ENCODE measurements at places on chromosomes 4 and X.

GRCh38 chr4:14193601-14194000 lies 566.1 kb upstream of the BOD1L1 start:
- DNase-seq, result no peak

- no peak for DNase-seq
Observed at GRCh38 chr4:102196221-102196620, 149.1 kb downstream of the SLC39A8 start.

DNA sequence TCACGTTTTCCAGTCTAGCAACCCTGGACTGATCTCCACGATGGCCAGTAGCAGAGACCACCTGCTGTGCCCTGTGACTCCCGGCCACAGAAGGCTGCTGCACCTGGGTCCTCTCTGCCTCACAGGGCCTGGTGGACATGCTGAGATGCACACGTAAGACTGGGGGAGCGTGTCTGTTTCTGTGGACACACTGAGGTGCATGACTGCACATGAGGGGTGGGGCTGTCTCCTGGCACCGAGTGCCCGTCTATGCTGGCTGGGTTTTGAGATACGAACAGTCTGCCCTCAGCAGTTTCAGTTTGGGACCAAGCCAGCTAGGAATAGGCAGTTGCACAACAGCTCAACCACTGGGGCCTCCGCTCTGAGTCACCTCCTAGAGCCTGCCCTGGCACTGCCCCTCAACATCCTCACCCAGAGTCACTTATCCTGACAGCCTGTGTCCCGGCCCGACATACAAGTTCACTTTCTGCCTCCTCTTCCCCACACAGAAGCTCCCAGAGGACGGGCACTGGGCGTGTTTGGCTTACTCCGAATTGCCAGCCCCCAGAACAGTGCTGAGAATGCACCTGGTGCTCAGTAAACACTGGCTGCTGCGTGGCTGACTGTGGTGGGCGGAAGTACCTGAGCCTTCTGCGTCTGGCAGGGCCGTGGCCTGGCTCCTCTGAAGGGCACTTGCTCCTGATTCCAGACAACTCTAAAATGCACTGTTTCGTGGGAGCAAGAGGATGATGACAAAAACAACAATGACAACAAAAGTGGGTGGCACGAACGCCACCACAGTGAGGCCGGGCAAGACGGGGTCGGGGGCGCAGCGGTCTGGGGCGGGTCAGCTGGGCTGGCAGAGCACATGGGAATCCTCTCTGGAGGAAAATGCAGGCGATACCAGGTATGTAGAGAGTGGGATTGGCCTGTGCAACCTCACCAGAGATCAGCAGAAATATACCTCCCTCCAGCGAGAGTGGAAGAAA lies 30.9 kb downstream of the RNF212 start:
- DNase-seq, result no peak

GRCh38 chrX:46577221-46578005 lies 3.8 kb downstream of the CHST7 start:
- DNase-seq, result no peak

DNA sequence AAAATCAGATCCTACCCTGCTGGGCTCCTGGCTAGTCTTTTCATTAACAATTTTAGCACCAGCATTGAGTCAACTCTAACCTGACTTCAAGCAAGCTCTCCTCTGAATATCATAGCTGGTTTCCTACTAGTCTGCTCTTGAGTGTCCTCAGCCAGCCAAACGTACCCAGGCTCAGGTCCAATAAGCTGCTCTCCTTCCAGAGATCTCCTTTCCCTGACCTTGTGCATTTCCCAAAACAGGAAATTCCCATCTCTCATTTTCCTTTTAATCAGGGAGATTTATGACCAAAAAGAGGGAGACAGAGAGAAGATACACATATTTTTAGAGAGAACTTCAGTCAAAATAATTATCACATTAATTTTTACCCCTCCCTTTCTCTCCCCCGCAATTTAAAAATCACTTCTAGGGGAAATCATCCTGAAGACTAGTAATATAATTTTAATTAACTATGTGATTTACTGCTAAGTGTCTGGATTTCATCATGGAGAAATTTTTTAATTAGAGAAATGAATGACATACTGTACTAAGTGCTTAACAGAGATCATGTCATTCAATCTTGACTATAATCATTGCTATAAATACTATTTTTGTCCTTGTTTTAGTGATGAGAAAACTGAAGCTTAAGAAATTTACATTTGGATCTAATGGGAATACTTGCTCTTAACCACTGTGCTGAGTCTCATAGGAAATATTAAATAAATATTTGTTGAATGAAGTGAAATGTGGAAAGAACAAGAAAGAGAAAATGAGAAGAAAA lies 421.7 kb upstream of the INTU start:
- DNase-seq, result no peak

DNA sequence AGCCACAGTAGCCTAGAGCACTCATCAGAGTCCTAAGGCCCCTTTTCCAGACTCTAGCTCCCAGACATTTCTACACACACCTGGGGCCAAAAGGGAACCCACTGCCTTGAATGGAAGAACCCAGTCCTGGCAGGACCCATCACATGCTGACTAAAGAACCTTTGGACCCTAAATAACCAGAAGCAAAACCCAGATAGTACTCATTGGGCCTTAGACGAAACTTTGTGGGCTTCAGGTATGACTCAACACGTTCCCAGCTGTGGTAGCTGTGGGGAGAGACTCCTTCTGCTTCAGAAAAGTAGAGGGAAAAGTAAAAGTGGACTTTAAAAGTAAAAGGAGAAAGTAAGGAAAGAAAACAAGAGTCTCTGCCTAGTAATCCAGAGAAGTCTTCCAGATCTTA lies 311.5 kb downstream of the OPHN1 start:
- no peak for DNase-seq

DNA sequence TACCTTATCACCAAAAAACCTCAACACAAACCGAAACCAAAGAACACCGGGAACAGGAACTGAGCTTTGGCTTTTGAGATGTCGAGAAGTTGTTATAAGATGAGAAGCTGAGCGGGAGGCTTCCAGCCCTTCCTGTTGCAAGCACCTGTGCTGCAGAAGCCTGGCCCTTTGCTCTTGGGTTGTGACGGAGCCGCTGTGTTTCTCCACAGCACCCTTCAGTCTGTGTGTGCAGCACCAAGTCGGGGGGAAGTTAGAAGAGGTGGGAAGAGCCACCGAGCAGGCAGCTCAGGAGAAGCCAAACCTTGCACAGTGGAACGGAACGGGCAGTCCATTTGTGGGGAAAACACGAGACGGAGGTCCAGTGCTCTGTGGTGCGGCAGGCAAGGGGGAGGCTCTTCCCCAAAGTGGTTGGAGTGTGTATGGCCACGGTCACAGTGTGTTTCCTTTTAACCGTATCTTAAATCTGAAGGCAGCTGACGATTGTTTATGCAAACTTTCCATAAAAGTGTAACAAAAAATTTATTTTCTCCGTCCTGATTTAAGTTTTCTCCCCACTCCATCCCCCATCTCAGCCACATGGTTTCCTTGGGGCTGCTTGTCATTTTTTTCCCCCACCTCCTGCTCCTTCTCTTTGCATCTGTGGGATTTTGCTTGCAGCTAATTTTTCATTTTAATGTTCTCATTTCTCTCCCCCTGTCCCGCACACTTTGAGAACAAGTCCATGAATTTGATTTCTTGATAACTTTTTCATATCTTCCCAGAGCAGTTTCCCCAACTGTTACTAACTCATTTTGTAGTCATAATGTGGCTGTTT lies 123.7 kb downstream of the STOX2 start:
- DNase-seq, result peak; percentile 5

DNA sequence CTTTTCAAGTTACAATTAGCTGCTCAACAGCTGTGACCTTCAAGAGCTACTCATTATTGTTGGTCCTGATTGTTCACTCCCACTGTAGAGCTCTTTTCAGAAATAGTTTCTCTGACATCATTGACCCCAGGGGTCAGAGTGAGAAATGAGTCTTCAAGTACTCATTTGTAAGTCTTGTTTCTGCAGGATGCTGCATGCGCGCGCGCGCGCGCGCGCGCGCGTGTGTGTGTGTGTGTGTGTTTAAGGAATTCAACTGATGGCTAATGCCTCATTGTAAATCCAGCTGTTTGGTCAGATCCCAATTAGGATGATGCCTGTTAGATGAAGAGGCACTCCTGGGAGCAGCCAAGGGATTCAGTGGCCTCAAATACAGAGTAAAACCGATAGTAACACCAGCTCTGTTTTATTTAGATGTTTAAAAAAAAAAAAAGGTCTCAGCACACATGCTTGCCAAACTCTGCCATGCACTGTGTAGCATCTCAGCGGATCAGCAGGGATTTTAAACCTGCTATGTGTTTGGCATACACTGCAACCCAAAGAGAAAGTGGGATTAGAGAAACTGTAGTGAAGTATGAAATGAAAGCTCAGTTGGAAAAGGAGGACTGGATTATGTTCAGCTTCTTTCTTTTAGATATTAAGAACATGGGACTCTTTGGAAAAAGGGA lies 332.3 kb downstream of the ADGRL3 start:
- no peak for DNase-seq

- DNase-seq, result no peak
Observed at GRCh38 chrX:145910017-145910416, 92.4 kb downstream of the SLITRK2 start.

- DNase-seq, result no peak
Observed at GRCh38 chrX:80602036-80602860, 182.0 kb downstream of the TENT5D start.

- peak; percentile 52 for DNase-seq
Observed at GRCh38 chrX:151151665-151152267, 24.6 kb upstream of the GPR50 start.

- DNase-seq, result peak; percentile 89
Observed at GRCh38 chr4:40192114-40193015, 4.5 kb upstream of the RHOH start.

- DNase-seq, result no peak
Observed at GRCh38 chr4:4849524-4850193, 9.8 kb upstream of the MSX1 start.

DNA sequence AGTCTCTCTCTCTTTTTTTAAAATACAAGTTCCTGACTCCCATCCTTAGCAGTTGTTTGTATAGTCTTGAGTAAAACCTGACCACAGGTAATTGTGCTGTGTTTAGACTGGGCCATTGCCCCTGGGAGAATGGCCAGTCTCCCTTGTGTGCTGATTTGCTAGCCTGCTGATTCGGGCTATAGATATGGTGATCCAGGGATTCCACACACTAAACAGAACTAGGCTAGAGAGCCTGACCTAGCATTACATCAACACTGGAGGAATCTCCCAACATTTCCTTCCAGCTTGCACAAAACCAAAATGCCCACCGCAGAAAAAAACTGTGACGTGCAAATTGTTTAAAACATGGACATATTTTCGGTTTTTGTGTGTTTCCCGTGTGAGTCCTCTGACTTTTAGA lies 5.1 kb downstream of the UPRT start:
- DNase-seq, result no peak

- no peak for DNase-seq
Observed at GRCh38 chr4:113873508-113873907, 105.9 kb downstream of the ARSJ start.

GRCh38 chrX:151973060-151973661 lies 1.3 kb downstream of the GABRE start:
- no peak for DNase-seq

Data from GM12865 (cell line).